Heart right ventricle (tissue), 16 donors: ENCODE measurements at places on chromosomes 12 and 14.

- DNase-seq: no peak
Observed at GRCh38 chr12:65878540-65878939, 54.3 kb downstream of the HMGA2 start.

- DNase-seq: no peak
Observed at GRCh38 chr12:88253371-88253978, 111.4 kb downstream of the TMTC3 start.

DNA sequence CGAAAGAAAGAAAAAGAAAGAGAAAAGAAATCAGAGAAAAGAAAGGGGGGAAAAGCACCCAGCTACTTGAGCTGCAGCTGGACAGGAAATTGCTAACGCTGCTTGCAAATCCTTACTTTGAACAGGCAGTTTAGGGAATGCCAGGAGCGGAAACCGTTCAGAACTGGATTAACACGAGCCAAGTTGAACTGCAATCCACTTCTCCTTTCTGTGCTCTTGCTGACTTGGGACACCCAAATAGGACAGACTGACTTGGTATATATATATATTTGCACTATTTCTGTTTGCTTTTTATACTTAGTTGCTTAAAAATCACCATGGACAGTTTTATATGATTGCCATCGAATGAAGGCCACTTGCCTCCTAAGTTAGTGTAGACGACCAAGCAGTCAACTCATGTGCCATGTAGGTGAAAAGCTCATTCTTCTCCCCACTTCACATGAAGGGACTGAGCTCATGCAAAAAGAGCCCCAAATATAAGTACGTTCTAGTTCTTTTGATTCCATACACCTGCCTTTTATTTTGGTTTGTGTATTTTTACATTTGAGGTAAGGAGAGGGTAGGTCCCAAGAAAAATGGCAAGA is 5.5 kb downstream of the DUSP6 start:
- DNase-seq: peak; percentile 71

GRCh38 chr14:96264853-96265252 is 8.8 kb downstream of the BDKRB1 start:
- DNase-seq: no peak

GRCh38 chr14:63895510-63895909 is 42.7 kb downstream of the SYNE2 start:
- DNase-seq: no peak
